NCI-H510A treated with DMSO at 0.1 percent for 48 hours (cell line): ENCODE measurements at places on chromosomes 3 and 15.
A peak's percentile ranks its signal among the peaks of the same experiment; 100 is the strongest.

- no peak for DNase-seq
These were observed 30.2 kb downstream of the TTBK2 start for GRCh38 chr15:42890161-42890913.

DNA sequence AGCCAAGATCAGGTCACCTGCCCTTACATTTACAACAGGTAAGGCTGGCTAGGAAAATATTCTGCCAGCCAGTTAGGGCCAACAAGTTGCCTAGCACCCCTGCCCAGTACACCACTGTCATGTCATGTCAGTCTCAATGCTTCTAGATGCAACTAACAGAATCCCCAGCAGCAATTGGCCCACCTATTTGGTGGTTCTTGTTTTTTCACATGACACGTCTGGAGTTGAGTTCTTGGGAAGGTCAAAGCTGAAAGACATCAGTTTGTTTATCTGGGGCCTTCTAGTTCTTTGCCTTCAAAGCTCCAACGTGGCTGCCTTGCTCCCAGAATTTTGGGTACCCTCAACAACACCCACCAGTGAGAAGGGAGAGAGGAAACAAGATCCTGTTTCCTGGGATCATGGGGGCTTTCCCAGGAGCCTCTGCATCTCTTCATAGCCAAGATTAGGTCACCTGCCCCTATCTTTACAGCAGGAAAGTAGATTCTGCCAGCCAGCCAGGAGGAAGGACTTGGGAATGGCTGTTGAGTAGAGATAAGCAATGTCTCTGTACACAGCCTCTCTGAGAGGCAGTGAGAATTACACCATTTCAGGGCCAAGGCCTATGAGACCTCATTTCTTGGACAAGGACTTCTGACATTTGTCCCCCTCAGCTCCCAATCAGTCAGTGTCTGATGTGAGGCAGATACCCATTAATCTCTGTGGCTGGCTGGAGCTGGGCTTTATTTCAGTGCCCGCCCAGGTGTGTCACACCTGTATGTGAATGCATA is 8.6 kb downstream of the GPX1 start:
- DNase-seq, result no peak

DNA sequence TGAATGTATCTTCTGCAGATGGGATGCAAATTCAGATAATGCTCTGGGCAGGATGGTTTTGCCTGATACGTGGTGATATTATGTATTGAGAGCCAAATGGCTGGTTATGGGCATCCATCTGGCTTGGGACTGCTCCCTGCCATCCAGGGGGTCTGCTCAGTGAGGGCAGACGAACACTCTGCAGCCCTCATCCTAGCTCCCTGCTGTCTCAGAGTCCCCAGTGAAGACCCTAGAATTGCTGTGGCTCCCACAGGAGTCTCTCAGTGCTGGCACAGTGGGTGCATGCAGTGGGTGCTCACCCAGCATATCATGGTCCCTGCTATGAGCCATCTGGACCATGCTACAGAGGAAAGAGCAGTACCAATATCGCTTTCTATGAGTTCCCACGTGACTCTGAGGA is 10.3 kb downstream of the CX3CR1 start:
- no peak for DNase-seq

DNA sequence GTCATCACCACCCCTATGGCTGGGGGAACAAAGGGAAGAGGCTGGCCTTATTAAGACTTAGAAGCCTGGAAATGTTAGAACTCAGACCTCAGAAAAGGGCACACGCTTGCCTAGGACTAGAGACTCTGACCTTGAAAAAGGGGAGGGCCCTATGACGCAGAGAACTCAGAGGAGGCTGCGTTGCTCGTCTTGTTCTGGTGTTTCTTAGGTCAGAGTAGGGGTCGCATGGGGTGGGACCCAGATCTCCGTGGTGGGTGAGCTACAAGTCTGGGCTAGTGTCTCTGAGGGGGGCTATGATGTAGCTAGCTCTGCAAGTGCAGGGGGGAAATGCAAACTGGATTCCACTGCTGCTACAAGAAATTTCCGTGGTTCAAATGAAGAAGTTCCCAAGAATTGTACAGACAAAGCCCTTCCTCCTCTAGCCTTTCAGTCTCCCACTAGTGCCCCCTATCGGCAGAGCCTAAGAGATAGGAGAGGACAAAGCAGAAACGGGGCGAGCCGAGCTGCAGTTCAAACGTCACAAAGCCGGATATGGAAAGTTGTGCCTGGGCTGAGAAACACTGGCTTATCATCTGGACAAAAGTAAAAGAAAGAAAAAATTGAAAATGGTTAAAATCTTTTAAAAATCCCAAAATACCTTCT is 392.9 kb upstream of the ROBO2 start:
- DNase-seq, result no peak

GRCh38 chr15:47470983-47471382 is 246.3 kb upstream of the SEMA6D start:
- no peak for DNase-seq

DNA sequence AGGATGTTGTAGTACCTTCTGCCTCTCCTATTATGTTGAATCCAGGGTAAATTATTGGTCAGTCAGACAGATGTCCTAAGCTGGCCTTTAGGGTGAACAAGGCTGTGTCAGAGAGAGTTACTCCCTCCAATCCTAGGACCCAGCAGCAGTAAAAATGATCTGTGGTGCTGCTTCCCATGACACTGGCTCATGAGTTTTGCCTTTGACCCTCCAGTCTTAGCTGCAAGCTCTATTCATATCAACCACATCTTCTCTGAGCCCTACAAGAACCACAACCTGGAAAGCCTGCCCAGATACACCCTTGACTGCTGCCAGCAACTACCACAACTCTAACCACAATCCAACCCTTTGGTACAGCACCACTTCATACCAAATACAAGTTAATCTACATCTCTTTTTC is 27.2 kb upstream of the PHLDB2 start:
- no peak for DNase-seq

- peak; percentile 36 for DNase-seq
These were observed 1.1 kb downstream of the RCCD1 start for GRCh38 chr15:90955624-90956273.

- DNase-seq, result peak; percentile 70
These were observed 31.8 kb downstream of the LPP start for GRCh38 chr3:188185717-188186251.

GRCh38 chr3:11009898-11010297 is 17.4 kb downstream of the SLC6A1 start:
- DNase-seq, result no peak

DNA sequence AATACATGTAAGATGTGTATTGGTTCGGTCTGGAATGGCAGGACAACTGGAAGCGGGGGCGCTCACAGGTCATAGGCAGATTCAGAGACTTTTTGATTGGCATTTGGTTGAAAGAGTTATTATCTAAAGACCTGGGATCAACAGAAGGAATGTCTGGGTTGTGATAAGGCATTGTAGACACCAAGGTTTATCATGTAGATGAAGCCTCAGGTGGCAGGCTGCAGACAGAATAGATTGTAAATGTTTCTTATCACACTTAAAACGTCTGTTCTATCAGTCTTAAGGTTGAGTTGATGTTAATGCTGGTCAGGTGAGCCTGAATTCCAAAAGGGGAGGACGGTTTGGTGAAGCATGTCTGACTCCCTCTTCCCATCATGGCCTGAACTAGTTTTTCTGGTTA is 295.9 kb upstream of the PROK2 start:
- DNase-seq, result no peak

- DNase-seq, result peak; percentile 43
These were observed 1.0 kb upstream of the ARIH1 start for GRCh38 chr15:72472992-72473610.

GRCh38 chr3:11206316-11206715 is 52.0 kb downstream of the HRH1 start:
- DNase-seq, result no peak

- peak; percentile 6 for DNase-seq
These were observed 10.6 kb downstream of the ST6GAL1 start for GRCh38 chr3:186940967-186941366.

DNA sequence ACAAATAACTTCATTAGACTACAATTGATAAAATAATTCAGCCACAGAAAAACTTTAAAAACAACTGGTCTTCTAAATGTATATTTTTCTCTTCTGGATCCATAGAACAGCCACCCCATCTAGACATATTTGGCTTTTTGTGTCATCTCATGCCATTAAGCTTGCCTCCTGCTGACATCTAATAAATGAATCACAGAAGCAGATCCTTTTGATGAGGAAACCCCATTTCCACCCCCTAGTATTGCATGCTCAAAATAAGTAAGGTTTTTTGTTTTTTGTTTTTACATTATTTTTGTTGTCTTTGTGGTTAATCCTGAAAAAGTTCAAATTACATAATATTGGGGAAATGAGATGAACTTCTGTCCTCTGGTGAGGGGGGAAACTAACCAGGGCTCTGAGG is 94.8 kb downstream of the DUT start:
- no peak for DNase-seq

DNA sequence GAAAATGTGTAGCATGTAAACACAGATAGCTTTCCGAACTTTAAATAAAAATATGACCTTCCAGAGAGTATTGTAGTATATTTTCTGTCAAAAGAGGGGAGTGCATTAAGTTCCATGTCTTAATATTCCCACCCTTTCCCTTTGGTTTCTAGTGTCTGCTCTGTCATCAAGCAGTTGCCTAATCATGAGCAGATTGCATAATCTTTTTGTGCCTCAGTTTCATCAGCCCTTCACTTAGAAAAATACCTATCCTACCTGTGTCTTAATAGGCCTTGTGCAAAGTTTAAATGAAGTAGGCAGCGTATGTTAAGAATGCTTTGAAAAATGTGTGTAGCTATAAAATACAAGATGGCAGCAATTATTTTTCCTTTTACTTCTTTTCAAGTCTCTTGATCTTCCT is 52.8 kb downstream of the CALML4 start:
- DNase-seq, result no peak

DNA sequence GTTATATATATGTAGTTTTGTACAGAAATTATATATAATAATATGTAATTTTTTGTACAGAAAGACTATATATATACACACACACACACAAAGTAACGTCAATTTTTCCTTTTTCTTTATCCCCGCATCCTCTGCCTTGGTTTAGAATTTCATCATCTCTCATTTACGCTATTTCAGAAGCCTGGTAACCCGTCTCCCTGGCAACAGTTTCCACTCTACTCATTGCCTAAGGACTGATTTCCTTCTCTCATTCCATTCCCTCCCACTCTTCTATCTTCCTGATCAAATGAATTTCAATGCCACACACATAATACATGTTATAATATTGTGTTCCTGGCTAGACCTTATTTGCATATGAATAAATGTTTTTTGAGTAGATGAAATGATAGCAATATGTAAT is 47.8 kb upstream of the NDN start:
- no peak for DNase-seq

GRCh38 chr3:121975702-121976302 is 46.2 kb downstream of the ILDR1 start:
- DNase-seq, result no peak

DNA sequence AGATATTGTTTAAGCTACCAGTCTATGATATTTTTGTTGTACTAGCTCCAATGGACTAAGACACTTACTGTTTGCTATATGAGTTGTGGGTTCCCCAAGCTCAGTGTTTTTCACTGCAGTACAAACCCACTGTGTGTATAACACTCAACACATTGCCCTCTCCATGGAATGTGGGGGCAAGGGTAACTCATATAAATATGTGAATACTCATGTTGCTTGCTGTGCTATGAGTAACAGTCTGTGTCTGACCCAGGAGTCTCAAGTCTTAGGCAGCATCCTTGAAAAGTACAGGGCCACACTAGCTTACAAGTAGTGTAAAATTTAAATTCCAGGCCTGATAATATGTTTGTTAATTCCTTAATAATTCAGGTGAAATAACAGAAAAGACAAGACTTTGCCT is 22.5 kb upstream of the CNTN3 start:
- no peak for DNase-seq

- DNase-seq, result no peak
These were observed 60.0 kb upstream of the IL12A start for GRCh38 chr3:159928666-159929065.
